ENCODE measurements at places on chromosomes 5 and 9.

DNA sequence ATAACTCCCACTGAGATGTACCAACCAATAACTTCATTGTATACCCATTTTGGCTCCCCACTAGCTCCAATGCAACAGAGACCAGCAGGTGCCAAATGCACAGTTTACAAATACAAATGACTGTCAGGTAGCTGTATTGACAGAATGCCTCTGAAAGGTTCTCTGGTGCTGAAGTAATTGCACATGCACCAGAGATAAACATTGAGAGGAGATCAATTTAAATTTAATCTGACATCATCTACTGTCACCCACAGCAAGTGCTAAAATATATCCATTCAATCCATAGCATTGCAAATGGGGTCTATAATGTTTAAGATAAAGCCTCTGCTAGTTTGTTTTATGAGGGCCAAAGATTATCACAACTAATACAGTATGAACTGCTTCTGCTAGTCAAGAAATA, 80.2 kb downstream of the STX17 start:
- no peak for DNase-seq

GRCh38 chr5:179568721-179569120, 18.4 kb downstream of the RUFY1 start:
- DNase-seq, result no peak

GRCh38 chr5:15598294-15598902, 98.4 kb downstream of the FBXL7 start:
- no peak for DNase-seq

DNA sequence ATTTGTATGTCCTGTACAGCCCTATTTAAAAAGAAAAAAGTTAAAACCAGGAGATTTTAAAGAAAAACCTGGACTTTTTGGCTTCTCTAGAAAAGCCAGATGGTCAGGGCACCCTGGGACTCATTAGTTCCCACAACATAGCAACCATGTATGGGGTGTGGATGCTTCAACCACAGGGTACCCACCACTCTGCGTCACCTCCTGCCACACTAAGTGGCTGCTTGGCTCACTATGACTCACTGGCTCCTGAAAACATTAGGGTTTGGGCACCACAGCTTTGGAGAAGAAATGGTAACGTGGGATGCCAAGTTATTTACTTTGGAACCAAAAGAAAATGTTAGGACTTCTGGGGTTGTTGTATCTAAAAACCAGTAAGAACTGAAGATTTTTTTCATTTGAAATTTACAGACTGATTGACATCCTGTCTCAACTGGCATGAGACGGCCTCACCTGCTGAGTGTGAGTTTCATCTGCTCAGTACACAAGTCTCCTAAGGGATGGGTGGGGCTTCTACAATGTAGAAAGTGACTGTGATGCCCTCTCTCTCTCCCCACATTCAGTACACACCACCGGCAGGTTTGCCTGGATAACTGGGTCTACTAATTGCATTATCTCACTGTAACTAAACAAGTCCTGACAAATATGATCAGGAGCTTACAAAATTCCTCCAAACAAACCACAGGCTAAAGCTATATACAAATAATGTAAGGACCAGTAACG, 103.9 kb downstream of the ESM1 start:
- no peak for DNase-seq

GRCh38 chr5:4022056-4022670, 426.5 kb downstream of the IRX1 start:
- no peak for DNase-seq

- DNase-seq, result no peak
These were observed 731 bp downstream of the PRR16 start for GRCh38 chr5:120464627-120465435.

DNA sequence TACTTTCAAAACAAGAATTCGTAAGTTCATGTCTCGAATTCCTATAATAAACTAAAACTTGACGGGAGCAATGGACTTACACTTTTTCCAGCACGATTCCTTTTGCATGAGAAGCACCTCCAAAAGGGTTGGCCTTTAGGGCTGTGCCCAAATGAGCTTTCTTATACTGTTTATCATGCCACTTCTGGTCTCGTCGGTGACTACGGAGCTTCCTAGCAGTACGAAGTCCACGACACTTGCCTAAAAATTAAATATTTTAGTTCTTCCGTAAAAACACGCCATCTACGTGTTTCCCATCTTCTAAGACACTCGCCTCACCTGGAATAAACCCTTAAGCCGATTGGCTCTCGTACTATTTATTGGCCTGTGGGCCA, 554 bp downstream of the RPS23 start:
- no peak for DNase-seq

- DNase-seq, result no peak
These were observed 276.7 kb downstream of the PSAT1 start for GRCh38 chr9:78573669-78574068.

DNA sequence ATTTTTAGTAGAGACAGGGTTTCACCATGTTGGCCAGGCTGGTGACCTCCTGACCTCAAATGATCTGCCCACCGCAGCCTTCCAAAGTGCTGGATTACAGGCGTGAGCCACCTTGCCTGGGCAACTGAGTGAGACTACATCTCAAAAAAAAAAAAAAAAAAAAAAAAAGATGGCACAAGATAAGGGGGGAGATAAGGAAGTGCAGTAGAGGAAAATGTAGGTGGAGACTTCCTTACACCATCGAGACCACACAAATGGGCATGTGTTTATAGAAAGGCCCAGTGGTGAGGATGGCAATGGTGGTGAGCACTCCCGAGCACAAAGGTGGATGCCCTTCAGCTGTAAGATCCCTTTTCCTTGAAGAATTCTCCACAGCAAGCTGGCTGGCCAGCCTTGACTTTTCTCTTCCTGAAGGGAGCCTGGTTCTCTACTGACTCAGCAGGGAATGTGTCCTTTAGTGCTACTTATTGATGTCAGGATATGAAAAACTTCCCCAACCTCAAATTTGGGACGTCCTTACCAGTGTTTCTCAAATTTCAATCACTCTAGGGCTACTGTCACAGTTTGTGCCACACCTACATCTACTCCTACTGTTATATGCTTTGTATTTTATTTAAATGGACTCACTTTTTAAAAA, 28.2 kb downstream of the ERGIC1 start:
- DNase-seq, result no peak

GRCh38 chr5:119070578-119070827, 384 bp upstream of the DMXL1 start:
- DNase-seq, result no peak

GRCh38 chr5:54745599-54745998, 228.0 kb downstream of the SNX18 start:
- DNase-seq, result no peak
